ENCODE measurements at places on chromosomes 4 and X. TPM values are rescaled to one million over a fixed set of nuclear protein-coding genes. Genes with fewer than 3 reads are reported as not detected.
A peak's percentile ranks its signal among the peaks of the same experiment; 100 is the strongest.

The RRH gene
- total RNA-seq, result not detected

The MTMR8 gene
- total RNA-seq, result 3.5 TPM

The HSD17B10 gene
- 79.7 TPM for total RNA-seq

The OTC gene
- not detected for total RNA-seq

The ADH1B gene
- total RNA-seq, result 1,563 TPM

The INTU gene
- total RNA-seq, result 11.0 TPM

The NLGN3 gene
- total RNA-seq, result 1.1 TPM

The FGA gene
- not detected for total RNA-seq

The ENPEP gene
- 0.68 TPM for total RNA-seq

The CSAG2 gene
- not detected for total RNA-seq

GRCh38 chr4:98546910-98547594 is 111.4 kb downstream of the TSPAN5 start:
- H3K4me1 ChIP-seq, result peaks cover 5% of the 10 kb centered on the region
- peak overlapping the region; percentile 81 for H3K4me3 ChIP-seq
- no peaks in the 10 kb centered on the region for H3K36me3 ChIP-seq
- H3K27ac ChIP-seq, result peak overlapping the region; percentile 68
- H3K27me3 ChIP-seq, result no peaks in the 10 kb centered on the region

DNA sequence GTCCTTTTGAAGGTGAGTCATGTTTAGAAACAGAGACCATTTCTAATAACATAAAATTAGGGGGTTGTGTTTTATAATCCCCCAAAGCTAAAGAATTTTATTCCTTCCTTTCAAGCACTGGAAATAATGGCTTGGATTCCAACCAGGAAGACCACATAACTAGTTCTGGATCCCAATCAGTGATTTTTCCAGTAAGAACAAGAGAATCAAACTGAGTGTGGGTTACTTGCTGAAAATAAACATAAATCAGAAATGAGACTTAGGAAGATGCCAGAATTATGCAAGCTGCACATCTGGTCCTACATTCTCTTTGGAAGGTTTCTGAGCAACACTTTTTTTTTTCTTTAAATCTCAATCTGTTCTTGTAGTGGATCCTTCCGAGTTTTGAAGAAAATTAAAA is 76.3 kb downstream of the SOWAHB start:
- DNase-seq, result no peak
- H3K4me3 ChIP-seq, result no peak overlapping the region
- no peak overlapping the region for H3K27ac ChIP-seq
- H3K27me3 ChIP-seq, result no peaks in the 10 kb centered on the region

DNA sequence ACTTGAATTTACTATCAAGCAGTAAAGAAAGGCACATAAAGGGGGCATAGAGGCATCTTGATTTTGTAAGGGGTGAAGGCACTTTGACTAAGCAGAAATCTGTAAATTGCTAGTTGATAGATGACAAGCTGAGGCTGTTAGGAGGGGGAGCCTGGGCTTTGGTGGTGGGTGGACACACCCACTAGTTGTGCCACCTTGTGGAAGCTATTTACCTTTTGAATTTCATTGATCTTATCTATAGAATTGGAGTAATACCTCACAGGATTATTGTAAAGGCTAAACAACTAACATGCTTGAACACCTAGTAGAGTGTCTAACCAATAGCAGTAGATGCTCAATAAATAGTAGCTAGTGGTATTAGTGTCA is 142.8 kb upstream of the KCNIP4 start:
- no peaks in the 10 kb centered on the region for H3K36me3 ChIP-seq
- no peak for DNase-seq
- H3K4me1 ChIP-seq, result no peaks in the 10 kb centered on the region

DNA sequence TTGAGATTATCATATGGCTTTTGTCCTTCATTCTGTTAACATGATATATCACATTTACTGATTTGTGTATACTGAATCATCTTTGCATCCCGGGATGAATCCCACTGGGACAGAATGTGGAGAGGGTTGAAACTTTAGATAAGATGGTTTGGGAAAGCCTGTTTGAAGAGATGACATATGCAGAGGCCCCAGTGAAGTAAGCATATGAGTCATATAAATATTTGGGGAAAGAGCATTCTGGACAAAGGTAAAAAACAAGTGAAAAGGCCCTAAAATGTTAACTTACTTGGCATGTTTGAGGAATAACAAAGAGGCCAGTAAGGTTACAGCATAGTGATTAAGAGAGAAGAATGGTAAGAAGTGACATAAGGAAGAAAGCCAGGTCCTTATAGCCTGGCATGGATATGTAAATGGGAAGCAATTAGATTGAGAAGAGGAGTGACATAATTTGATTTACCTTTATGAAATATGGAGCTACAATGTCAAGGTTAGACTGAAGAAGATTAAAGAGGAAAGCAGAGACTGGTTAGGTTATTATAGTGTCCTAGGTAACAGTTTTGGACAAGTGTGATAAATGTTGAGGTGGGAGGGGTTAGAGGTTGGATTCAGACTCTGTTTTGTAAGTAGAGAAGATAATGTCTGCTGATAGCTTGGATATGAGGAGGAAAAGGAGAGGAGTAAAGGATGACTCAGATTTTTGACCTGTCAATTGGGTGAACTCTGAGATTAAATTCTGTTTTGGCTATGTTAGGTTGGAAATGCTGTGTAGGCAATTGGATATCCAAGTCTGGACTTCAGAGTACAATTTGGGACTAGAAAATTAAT is 54.6 kb upstream of the DRP2 start:
- no peaks in the 10 kb centered on the region for H3K27me3 ChIP-seq
- no peak overlapping the region for H3K4me3 ChIP-seq
- DNase-seq, result no peak

- no peak for DNase-seq
- no peaks in the 10 kb centered on the region for H3K4me1 ChIP-seq
- no peak overlapping the region for H3K4me3 ChIP-seq
- H3K27ac ChIP-seq, result no peak overlapping the region
Measured at GRCh38 chr4:174396599-174397110, 112.9 kb downstream of the CEP44 start.

DNA sequence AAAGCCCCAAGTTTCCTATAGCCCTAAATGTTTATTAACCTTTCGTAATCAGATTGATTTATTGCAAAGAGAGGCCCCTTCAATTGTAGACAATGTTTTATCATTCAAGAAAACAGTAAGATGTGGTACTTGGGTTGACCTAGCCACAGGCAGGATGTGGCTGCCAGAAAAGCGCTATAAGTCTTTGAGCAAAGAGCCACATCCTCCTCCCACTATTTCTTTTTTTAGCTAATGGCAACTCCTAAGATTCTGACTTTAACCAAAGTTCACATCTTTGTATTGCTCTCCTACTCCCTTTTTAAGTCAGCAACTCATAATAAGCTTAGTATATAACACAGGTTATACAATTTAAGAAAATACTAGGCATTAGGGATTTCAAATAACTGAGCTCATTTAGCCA is 70.7 kb upstream of the PPP3CA start:
- H3K27me3 ChIP-seq, result no peaks in the 10 kb centered on the region
- no peak overlapping the region for H3K27ac ChIP-seq
- H3K4me1 ChIP-seq, result peaks cover 4% of the 10 kb centered on the region
- no peaks in the 10 kb centered on the region for H3K36me3 ChIP-seq
- no peak overlapping the region for H3K4me3 ChIP-seq

DNA sequence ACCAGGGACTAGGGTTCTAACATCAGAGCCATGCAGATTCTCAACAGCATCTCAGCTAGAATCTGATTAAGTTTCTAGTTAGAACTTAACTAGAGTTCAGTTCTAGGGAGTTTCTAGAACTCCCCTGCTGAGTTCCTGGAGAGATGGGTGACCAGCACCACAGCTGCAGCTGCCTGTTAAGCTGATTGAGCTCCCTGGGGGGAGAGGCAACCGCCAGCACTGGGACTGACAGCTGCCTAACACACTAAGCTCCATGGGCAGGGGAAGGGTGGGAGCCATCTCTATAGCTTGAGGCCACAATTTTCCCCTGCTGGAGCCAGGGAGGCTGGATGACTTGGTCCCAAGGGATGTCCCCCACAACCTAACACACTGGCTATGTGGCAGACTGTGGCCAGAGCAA is 84.2 kb downstream of the CHIC1 start:
- no peak overlapping the region for H3K27ac ChIP-seq
- H3K27me3 ChIP-seq, result no peaks in the 10 kb centered on the region
- no peak overlapping the region for H3K4me3 ChIP-seq
- no peak for DNase-seq

- no peaks in the 10 kb centered on the region for H3K27me3 ChIP-seq
- no peak overlapping the region for H3K27ac ChIP-seq
- H3K4me1 ChIP-seq, result no peaks in the 10 kb centered on the region
- H3K36me3 ChIP-seq, result no peaks in the 10 kb centered on the region
- DNase-seq, result no peak
Measured at GRCh38 chrX:97065973-97066372, 182.3 kb downstream of the RPA4 start.

GRCh38 chr4:150679018-150679764 is 97.2 kb downstream of the MAB21L2 start:
- no peaks in the 10 kb centered on the region for H3K36me3 ChIP-seq
- no peak overlapping the region for H3K4me3 ChIP-seq
- DNase-seq, result no peak
- H3K27ac ChIP-seq, result no peak overlapping the region
- no peaks in the 10 kb centered on the region for H3K27me3 ChIP-seq

GRCh38 chr4:84870398-84871163 is 95.9 kb downstream of the WDFY3 start:
- H3K4me3 ChIP-seq, result no peak overlapping the region
- H3K27ac ChIP-seq, result no peak overlapping the region
- no peaks in the 10 kb centered on the region for H3K27me3 ChIP-seq
- no peaks in the 10 kb centered on the region for H3K36me3 ChIP-seq
- no peaks in the 10 kb centered on the region for H3K4me1 ChIP-seq
- DNase-seq, result no peak

GRCh38 chrX:17298564-17298963 is 76.4 kb upstream of the NHS start:
- no peaks in the 10 kb centered on the region for H3K36me3 ChIP-seq
- H3K27me3 ChIP-seq, result no peaks in the 10 kb centered on the region
- no peaks in the 10 kb centered on the region for H3K4me1 ChIP-seq
- no peak overlapping the region for H3K27ac ChIP-seq
- no peak overlapping the region for H3K4me3 ChIP-seq

- DNase-seq, result no peak
- no peaks in the 10 kb centered on the region for H3K36me3 ChIP-seq
- H3K4me1 ChIP-seq, result peaks cover 20% of the 10 kb centered on the region
- no peaks in the 10 kb centered on the region for H3K27me3 ChIP-seq
Measured at GRCh38 chr4:123623611-123624010, 227.0 kb downstream of the SPRY1 start.

DNA sequence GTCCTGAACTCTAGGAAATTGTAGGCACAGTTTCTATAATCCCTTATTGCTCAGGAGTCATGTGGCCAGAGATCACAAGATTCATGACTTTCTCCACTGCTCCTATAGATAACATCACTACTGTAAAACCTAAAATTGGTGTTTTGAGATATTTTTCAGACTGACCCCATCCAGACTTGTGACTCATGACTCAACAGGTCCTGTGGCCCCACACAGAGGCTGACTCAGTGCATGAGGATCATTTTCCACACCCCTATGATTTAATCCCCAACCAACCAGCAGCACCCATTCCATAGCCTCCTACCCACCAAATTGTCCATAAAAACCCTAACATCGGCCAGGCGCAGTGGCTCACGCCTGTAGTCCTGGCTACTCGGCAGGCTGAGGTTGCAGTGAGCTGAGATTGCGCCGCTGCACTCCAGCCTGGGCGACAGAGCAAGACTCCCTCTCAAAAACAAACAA is 13.2 kb upstream of the XIAP start:
- H3K4me1 ChIP-seq, result no peaks in the 10 kb centered on the region
- H3K27ac ChIP-seq, result no peak overlapping the region
- no peaks in the 10 kb centered on the region for H3K27me3 ChIP-seq
- H3K4me3 ChIP-seq, result no peak overlapping the region

DNA sequence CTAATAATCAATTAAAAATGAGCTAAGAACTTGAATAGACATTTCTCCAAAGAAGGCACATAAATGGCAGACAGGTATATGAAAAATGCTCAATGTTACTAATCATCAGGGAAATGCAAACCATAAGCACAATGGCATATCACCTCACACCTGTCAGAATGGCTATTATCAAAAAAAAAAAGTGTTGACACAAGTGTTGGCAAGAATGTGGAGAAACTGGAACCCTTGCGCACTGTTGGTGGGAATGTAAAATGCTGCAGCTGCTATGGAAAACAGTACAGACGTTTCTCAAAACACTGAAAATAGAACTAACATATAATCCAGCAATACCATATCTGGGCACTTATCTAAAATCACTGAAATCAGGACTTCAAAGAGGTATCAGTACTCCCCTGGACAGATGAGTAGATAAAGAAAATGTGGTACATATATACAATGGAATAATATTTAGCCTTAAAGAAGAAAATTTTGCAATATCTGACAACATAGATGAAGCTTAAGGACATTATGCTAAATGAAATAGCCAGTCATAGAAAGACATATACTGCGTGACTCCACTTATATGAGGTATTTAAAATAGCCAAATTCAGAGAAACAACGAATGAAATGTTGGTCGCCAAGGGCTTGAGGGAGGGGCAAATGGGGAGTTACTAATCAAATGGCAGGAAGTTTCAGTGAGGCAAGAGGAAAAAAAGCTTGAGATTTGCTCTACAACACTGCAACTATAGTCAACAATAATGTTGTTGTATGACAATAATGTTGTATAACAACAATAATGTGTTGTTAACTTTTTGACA is 175.5 kb downstream of the WDFY3 start:
- no peak overlapping the region for H3K4me3 ChIP-seq
- no peaks in the 10 kb centered on the region for H3K27me3 ChIP-seq
- DNase-seq, result no peak
- H3K27ac ChIP-seq, result no peak overlapping the region

DNA sequence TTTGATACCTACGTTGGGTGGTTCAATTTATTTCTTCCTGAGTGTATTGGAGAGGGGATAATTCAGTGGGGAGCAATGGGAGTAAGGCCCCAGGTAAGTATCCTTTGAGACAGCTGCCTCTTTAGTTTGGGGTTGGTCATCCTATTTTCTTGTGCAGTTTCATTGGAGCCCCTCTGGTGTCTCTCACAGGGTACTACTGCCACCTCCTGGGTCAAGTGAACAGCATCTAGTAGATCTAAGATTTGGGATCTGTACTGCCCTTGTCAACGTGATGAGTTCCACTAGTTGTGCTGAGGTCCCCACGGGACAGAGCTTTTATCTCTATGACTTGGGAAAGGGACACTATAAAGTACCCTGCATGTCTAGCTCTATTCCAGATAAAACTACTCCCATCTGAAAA is 80.6 kb downstream of the PBDC1 start:
- H3K27ac ChIP-seq, result no peak overlapping the region
- H3K4me1 ChIP-seq, result no peaks in the 10 kb centered on the region
- no peaks in the 10 kb centered on the region for H3K36me3 ChIP-seq

GRCh38 chr4:80065601-80066000 is 7.4 kb downstream of the ANTXR2 start:
- no peak overlapping the region for H3K27ac ChIP-seq
- H3K36me3 ChIP-seq, result peaks cover 12% of the 10 kb centered on the region
- peaks cover 14% of the 10 kb centered on the region for H3K4me1 ChIP-seq
- no peaks in the 10 kb centered on the region for H3K27me3 ChIP-seq

GRCh38 chr4:5973486-5974220 is 44.6 kb downstream of the C4orf50 start:
- no peaks in the 10 kb centered on the region for H3K27me3 ChIP-seq
- H3K27ac ChIP-seq, result no peak overlapping the region
- DNase-seq, result no peak
- no peaks in the 10 kb centered on the region for H3K4me1 ChIP-seq
- no peak overlapping the region for H3K4me3 ChIP-seq

Data from thoracic aorta (tissue), 2 donors.